ENCODE measurements at places on chromosomes 7 and 10. TPM values are rescaled to one million over a fixed set of nuclear protein-coding genes. Genes with fewer than 3 reads are reported as not detected.

EXOC6 gene
- 9.0 TPM for total RNA-seq

TCF7L2 gene
- total RNA-seq: 13.9 TPM

SPDYE3 gene
- total RNA-seq: not detected

SLC26A5 gene
- not detected for total RNA-seq

TAS2R41 gene
- total RNA-seq: not detected

DNA sequence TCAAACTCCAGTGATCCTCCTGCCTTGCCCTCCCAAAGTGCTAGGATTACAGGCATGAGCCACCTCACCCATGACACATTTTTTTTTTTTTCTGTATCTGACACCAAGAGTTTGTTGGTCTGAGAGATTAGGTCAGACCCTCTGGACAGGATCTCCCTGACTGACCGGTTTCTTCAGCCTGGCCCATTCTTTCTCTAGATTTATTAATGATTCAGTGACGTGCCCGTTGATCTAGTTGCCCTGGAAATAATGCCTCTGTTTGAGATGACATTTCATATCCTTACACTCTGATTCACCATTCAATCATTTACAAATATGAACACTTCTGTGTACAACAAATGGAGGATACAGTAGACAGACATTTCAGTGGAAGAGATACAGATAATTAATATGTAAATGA lies 1.4 kb upstream of the ZNF212 start:
- DNase-seq: no peak

- DNase-seq: no peak
Measured at GRCh38 chr10:123470336-123470921, 195.7 kb upstream of the GPR26 start.
